ENCODE measurements at places on chromosomes 1 and 21.
A peak's percentile ranks its signal among the peaks of the same experiment; 100 is the strongest.

DNA sequence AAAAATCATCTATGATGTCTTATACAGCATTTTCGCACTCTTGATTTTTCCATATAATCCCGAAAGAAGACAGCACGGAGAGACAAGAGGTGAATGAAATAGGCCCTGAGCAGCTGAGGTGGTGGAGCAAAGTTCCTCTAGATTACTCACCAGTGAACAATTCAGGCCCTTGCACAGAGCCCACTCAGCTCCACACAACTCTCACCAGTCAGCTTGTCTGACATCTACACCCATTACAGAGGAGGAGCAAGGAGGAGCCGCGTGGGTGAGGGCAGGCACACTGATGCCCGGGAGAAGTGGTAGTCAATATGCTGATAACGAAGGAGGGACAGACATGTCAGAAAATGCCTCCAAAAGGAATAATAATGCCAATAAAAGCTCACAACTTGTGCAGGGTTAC, 59.9 kb downstream of the DNM3 start:
- no peak for DNase-seq

- DNase-seq = no peak
These were observed 21.6 kb upstream of the TSPEAR start for GRCh38 chr21:44732956-44733355.

DNA sequence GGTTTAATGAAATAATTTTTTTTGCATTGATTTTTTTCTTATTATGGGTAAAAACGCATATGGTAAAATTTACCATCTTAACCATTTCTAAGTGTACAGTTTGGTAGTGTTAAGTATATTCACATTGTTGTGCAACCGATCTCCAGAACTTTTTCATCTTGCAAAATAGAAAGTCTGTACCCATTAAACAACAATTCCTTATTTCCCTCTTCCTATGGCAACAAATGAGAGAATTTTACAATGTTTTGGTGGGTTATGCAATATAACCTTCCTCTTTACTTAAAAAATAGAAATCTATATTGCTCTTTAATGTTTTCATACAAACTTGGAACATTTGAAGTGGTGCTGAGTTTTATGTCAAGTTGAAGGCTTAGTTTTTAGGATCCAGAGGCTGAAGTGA, 26.6 kb downstream of the MAP3K7CL start:
- no peak for DNase-seq

DNA sequence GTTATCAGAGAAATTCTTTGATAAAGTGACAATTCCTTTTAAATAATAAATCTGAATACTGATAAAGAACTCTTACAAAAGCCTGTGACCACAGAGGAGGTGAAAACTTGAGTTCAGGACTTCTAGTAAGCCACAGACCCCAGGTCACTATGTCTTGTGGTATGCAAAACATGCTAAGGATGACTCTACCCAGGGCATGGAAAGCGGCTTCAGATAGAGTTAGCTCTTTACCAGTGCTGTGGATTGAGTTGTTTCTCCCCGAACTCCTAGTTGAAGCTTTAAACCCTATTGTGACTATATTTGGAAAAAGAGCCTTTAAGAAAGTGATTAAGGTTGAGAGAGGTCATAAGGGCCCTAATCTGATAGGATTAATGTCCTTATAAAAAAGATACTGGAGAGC, 42.3 kb downstream of the HLX start:
- no peak for DNase-seq

DNA sequence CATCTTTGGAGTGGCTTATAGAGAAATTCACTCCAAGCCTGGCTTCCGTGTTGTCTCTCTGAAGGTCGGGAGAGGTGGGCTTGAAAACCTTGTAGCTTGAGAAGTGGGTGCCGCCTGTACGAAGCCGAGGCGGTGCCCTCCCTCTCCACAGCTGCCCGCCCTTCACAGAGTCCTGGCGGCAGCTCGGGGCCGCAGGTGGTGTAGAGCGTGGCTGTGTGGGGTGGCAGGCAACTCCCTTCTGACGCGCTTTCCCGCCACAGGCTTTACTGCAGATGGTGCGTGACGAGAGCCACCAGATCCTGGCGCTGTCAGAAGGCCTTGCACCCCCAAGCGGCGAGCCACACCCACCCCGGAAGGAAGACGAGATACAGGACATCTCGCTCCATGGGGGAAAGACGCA, 33.1 kb upstream of the DIP2A start:
- DNase-seq = peak; percentile 23

DNA sequence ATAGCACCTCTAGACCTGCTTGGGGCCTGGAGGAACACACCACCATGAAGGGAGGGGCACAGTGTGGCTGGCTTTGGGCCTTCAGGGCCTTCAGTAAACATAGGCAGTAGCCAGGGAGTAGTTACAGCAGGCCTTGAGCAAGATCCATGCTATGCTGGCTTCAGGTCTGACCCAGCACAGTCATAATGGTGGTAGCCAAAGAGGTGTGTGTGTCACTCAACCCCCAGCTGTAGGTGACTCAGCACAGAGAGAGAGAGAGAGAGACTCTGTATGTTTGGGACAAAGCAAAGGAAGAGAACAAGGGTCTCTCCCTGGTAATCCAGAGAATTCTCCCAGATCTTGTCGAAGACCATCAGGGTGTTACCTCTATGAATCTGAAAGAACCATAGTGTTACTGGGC, 250.5 kb upstream of the PKN2 start:
- DNase-seq = no peak

GRCh38 chr1:109790735-109791494, 27.2 kb upstream of the EPS8L3 start:
- peak; percentile 29 for DNase-seq
